Dermis microvascular lymphatic vessel endothelial cell (primary cell): ENCODE measurements at places on chromosomes 3 and 15. TPM values are rescaled to one million over a fixed set of nuclear protein-coding genes. Genes with fewer than 3 reads are reported as not detected.

The CLDN18 gene
- total RNA-seq, result not detected in 2 replicates

The SNX22 gene
- total RNA-seq, result under 0.01 TPM in 2 replicates

The TUSC7 gene
- not detected in 2 replicates for total RNA-seq

The ST8SIA2 gene
- total RNA-seq, result 0.13 and 0.25 TPM in 2 replicates

The GPR149 gene
- total RNA-seq, result not detected in 2 replicates

The STRIT1 gene
- not detected in 2 replicates for total RNA-seq

The EPHA6 gene
- total RNA-seq, result under 0.01 TPM in 2 replicates

The PLOD2 gene
- total RNA-seq, result 70.2 and 81.0 TPM in 2 replicates

The PRTG gene
- total RNA-seq, result 1.0 and 1.2 TPM in 2 replicates

The AADACL2 gene
- not detected in 2 replicates for total RNA-seq

The ZNF774 gene
- 0.64 and 1.1 TPM in 2 replicates for total RNA-seq

The RPS17 gene
- total RNA-seq, result 1,774 and 1,923 TPM in 2 replicates

The MOBP gene
- under 0.01 TPM in 1 of 2 replicates, not detected in the other for total RNA-seq

The CGGBP1 gene
- 36.8 and 45.9 TPM in 2 replicates for total RNA-seq

The HRH1 gene
- 2.3 and 2.7 TPM in 2 replicates for total RNA-seq

The CDCP1 gene
- 0.13 and 0.39 TPM in 2 replicates for total RNA-seq

The HYKK gene
- total RNA-seq, result 0.90 and 1.6 TPM in 2 replicates

The VPS8 gene
- 38.9 and 43.2 TPM in 2 replicates for total RNA-seq

The TM2D3 gene
- 31.7 and 54.4 TPM in 2 replicates for total RNA-seq

The C3orf22 gene
- not detected in 2 replicates for total RNA-seq

The CFAP92 gene
- total RNA-seq, result 0.51 and 1.0 TPM in 2 replicates

The CA12 gene
- 0.13 and 0.38 TPM in 2 replicates for total RNA-seq
